ENCODE measurements at places on chromosomes 11 and 22.
A peak's percentile ranks its signal among the peaks of the same experiment; 100 is the strongest.

DNA sequence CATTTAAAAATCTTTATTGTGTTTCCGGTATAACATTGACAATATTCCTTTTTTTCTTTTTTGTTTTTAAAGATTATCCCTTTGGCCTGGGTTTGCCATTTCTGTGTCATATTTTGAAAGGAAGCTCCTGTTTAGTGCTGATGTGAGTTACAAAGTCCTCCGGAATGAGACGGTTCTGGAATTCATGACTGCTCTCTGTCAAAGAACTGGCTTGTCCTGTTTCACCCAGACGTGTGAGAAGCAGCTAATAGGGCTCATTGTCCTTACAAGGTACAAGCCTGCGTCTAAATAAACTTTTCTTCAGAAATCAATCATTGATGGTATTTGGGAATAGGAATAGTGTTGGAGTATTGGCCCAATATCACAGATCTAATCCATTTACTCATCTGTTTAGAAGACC, 19.8 kb downstream of the PIWIL4 start:
- DNase-seq: no peak

DNA sequence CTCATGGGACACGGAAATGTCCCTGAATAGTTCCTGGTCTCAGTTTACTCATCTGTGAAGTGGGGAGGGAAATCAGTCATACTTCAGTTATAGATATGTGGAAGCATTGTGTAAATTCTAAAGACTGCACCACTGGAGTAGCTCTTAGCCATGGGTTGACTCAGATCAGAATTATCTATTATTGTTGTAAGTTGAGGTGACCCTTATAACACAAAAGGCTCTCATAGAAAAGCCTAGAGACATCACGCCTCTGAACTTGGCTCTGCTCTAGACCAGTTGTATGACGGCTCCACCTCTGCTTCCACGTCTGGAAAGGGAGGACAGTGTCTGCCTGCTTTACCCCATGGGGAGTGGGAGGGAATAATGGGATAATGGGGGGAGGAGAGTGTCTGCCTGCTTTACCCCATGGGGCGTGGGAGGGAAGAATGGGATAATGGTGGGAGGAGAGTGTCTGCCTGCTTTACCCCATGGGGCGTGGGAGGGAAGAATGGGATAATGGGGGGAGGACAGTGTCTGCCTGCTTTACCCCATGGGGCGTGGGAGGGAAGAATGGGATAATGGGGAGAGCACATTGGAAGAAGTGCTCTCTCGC, 98.2 kb downstream of the AMOTL1 start:
- DNase-seq: no peak

DNA sequence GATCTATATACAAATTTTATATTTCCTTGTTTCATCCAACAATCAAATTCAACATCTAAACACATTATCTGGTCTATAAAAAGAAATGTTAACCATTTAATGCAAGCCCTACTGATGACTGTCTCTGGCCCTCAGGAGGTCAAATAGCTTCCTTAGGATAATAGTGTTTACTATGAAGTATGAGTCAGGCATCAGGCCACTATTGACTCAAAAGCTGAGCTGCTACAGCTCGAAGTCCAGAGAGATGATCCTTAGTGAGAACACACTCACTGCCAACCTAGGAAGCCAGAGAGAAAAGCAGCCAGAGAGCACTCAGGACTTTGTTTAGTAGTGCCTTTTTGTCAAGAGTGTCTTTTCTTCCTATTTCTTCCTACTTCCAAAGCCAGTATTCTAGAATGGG, 171.8 kb downstream of the SOX6 start:
- peak; percentile 19 for DNase-seq

GRCh38 chr11:69174841-69175240, 19.1 kb downstream of the SMIM38 start:
- no peak for DNase-seq

DNA sequence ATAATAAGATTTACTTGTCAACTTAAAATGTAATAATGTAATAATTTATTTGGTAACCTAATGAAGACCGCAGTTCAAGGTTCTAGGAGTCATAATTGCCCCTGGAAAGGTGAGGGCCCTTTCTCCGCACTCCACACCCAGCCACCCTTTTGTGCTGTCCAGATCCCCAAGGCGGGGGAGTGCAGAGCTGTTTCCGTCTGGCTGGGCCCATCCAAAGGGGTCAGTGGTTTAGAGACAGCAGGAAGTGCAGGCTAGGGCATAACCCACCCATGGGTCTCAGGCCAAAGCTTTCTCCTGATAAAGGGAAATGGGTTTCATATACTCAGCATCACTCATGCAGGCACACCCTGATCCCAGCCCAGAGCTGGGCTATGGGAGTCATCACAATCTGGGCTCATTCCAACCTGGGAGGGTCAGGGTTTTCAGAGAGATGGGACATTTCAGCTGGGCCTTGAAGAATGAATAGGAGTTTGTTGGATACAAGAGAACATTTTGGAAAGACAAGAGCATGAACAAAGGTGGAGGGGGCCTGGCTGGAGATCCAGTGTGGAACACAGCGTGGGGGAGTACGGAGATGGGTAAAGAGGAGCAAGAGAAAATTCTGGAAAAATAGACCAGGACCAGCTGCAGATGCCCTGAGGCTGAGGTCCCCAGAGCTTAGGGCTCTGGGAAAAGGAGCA, 432.2 kb downstream of the TBC1D22A start:
- no peak for DNase-seq

- DNase-seq: no peak
Measured at GRCh38 chr11:117478126-117478860, 150.6 kb downstream of the CEP164 start.

DNA sequence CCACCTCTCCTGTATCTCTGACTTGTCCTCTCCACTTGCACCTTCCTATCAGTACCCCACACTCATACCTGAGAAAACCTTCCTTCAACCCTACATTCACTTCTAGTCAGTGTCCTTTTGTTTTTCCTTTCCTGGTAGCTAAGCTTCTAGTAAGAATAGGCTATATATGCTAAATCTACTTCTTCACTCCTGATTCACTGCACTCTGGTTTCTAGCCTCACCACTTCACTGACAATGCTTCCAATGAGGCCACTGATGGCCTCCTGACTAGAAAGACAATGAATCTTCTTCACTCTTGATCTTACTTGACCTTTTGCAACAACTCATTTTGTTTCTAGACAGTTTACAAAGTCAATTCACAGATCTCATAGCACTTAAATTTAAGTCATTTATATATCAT, 52.0 kb downstream of the RELT start:
- no peak for DNase-seq

- DNase-seq: no peak
Measured at GRCh38 chr22:33114565-33114964, 56.4 kb upstream of the SYN3 start.

DNA sequence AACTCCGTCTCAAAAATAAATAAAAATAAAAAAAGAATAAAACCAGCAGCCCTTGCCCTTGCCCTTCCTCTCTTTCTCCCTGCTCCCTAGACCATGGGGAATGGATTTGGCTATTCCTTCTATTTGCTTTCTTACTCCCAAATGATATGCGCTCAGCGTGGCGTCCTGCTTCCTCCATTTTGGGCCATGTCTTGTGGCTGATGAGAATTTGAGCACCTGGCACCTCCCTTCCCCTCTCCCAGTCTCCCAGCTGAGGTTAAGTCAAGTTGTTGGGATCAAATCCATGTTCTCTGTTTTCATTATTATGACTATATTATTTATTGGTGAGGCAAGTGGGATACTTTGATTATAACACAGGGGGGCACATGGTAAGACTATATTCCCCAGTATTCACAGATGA, 10.8 kb upstream of the CTTN start:
- DNase-seq: no peak

- no peak for DNase-seq
Measured at GRCh38 chr11:35584321-35584720, 33.9 kb upstream of the FJX1 start.

DNA sequence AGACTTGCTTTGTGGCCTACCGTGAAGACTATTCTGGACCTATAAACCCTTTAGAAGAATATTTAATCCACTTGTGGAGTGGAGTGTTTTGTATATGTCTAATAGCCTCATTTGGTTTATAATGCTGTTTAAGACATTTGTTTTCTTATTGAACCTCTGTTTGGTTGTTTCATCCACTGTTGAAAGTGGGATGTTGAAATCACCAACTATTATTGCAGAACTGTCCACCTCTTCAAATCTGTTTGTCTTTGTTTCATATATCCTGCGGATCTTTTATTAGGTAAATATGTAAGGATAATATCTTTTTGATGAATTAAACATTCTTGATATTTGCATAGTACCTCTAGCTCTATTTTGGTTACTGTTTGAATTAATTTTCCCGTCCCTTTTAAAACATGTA, 49.1 kb downstream of the XKR3 start:
- no peak for DNase-seq

- no peak for DNase-seq
Measured at GRCh38 chr11:43578346-43579170, 102.0 kb upstream of the HSD17B12 start.

DNA sequence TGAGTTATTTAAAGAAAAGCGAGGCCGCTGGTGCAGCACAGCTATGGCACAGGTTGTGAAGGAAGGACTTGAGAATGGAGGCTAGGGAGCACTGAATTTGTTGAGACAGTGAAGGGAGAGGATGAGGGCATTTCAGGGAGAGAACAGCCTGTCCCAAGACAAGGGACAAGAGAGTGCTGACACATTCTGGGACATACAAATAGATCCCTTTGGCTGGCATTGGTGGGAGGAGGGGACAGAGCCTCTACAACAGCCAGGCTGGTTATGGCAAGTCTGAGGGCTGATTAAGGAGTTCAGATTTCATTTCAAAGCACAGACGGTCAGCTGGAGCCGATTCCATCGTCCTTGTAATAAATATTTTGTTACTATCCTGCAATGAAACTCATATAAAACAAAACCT, 1.7 kb upstream of the SLC29A2 start:
- no peak for DNase-seq

GRCh38 chr11:69966910-69967483, 111.1 kb upstream of the ANO1 start:
- DNase-seq: no peak

GRCh38 chr11:104830080-104830479, 68.2 kb downstream of the CASP12 start:
- peak; percentile 48 for DNase-seq

GRCh38 chr11:1198561-1199240, 24.2 kb upstream of the MUC5B start:
- no peak for DNase-seq

DNA sequence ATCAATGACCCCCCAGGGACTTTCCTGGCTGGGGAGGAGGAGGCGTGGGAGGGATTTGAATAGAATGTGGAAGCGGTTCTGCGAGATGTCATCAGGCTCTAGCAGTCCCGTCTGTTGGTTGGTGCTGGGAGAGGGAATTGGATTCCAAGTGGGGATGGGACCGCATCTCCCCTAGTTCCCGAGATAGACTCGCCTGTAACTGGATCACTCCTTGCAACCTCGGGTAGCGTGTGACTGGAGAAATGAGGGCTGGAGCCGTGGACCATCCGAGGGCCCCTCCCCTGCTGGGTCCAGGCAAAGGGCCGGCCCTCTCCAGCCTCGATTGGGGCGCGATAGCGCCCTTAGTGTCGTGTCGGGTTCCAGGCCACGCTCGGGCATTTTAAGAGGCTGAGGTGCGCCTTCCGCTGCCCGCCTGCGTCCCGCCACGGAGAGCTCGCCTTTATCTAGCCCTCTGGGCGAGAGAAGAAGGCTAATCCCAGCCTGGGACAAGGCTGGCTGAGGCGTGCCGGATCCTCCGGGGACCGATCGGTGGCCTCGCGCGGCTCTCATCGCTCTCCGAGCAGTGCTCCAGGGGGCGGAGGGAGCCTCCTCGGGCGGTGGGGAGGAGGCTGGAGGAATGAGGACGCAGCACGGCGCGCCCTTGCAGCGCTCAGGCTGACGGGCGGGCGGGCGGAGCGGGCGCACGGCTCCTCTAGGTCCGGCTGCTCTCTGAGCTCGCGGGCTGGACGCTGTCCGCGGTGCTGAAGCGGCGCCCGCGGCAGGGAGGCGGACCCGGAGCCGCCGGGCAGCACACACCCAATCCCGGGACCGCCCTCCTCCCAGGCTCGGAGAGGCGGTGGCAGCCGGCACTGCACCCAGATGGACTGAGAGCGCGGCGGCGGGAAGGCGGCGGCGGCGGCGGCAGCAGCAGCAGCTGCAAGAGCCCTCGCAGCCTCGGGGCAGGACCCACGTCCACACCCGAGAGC, 107.8 kb downstream of the OSBP2 start:
- DNase-seq: peak; percentile 72

- peak; percentile 94 for DNase-seq
Measured at GRCh38 chr22:26887456-26887855, 230.1 kb downstream of the MIAT start.

DNA sequence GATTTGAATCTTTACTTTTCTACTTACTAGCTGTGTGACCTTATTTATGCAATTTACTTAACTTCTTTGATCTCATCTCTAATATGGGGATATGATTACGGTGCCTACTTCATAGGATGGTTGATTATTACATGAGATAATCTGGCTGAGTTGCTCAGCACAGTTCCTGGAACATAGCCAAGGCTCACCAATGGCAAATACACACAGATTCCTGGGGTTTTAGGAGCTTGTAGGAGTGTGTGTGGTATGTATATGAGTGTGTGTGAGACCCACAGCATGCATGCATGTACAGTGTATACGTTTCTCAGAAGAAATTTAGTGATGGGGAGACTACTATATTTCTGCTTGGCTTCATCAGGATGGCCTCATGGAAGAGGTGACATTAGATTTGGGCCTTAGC, 256.9 kb downstream of the KIRREL3 start:
- no peak for DNase-seq

GRCh38 chr11:128714881-128715280, 21.0 kb downstream of the FLI1 start:
- peak; percentile 94 for DNase-seq

DNA sequence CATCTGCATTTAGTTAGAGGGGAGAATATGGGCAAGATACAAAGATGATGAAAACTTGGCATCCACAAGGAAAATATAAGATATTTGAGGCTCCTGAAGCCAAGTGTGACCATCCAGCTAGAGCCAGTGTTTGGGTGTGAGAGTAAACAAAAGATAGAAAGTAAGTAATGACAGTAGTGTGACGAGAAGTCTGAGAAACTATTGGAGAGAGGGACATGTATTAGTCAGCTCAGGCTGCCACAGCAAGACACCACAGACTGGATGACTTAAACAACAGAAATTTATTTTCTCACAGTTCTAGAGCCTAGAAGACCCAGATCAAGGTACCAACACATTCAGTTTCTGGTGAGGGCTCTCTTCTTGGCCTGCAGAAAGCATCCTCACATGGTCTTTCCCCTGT, 6.4 kb upstream of the CCKBR start:
- DNase-seq: no peak

- no peak for DNase-seq
Measured at GRCh38 chr22:46079093-46079860, 71.0 kb upstream of the PPARA start.

DNA sequence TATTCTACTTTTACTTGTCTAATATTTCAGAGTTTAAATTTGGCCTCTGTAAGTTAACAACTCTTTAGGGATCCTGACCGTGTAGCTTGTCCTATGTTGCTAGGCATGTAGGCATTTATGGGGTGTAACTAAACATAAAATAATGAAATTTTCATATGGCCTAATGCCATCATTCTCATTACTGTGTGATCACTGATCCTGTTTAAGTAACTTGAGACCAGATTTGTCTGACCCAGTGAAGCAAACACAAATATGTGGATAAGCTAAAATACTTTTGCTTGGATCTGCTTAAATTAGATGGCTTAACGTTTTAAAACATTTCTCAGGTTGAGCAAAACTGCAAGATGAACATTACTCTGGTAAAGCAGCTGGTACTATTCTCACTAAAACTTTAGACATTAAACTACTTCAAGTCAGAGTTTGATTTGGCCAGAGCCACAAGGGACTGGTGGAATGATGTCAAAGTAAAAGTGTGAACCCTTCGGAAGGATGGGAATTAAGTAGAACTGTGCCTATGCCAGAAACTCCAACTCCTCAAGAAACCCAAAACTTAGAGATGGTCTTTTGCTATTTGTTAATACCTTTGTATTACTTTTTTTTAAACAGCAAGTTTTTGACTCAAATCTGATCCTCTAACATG, 12.5 kb downstream of the QSER1 start:
- no peak for DNase-seq

All from fibroblast of skin of left biceps (primary cell).